ENCODE measurements at places on chromosomes 3 and 15. TPM values are rescaled to one million over a fixed set of nuclear protein-coding genes. Genes with fewer than 3 reads are reported as not detected.

Gene NANOGP8
- not detected for total RNA-seq

Gene MB21D2
- total RNA-seq: 8.2 TPM

Gene PATL2
- total RNA-seq: not detected

Gene SLC24A5
- total RNA-seq: not detected

Gene SUSD5
- 38.5 TPM for total RNA-seq

Gene CHRFAM7A
- 4.4 TPM for total RNA-seq

Gene USP19
- total RNA-seq: 34.2 TPM

Gene DNAH12
- total RNA-seq: 0.29 TPM

DNA sequence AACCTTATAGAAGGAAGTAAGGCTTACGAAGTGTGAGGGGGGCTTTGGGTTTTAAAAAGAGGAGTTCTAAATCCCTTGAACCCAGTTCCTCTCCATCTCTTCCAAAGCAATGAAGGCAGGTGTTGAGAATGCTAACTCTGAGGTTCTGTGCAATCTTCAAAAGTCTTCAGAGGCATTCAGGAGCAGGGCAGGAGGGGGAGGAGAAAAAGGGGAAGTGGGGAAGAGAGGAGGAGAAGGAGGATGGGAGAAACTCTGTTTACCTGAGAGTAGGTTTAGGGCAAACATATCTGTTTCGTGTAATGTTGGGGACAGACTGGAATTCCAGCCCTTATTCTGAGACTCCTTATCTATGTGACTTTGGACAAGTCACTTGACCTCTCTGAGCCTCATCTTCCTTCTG, 36.9 kb downstream of the FAM3D start:
- DNase-seq: no peak

DNA sequence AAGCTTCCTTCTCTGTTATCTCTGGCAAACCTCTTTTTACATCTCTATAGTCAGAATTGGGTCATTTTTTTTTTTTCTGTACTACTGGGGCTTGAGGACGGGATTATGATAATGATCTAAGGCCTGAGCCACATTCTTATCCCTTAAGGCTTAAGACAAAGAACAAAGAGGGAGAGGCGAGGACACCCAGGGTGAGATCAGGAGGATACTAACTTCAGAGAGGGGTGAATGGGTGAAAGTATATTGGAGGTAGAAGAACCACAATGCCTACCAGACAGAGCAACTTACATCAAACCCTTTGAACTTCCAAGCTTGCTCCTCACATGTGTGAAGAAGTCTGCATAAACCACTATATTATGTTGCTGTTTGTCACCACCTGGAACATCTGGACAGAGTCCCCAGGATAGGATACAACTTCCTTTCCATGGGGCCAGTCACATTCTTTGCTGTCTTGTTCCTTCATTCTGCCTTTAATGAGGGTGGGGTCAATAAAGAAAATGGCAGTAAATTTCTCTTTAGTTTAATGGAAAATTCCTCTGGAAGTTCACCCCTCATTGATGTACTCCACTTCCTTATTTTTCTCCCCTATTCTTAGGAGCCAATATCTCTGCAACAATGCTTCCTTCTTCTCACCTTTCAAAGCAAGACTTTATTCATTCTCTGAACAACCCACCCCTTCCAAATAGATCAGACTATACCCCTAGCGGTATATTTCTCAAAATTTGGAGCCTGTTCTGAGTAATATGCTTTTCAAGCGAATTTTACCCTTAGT, 9.1 kb upstream of the PDCD6IP start:
- DNase-seq: no peak

- DNase-seq: no peak
Measured at GRCh38 chr3:72133329-72134011, 348.5 kb upstream of the PROK2 start.

- no peak for DNase-seq
Measured at GRCh38 chr3:138331143-138331894, 1.7 kb upstream of the NME9 start.

GRCh38 chr3:195133462-195133861, 137.5 kb downstream of the XXYLT1 start:
- no peak for DNase-seq

GRCh38 chr15:85000189-85000864, 18.7 kb downstream of the PDE8A start:
- no peak for DNase-seq

- no peak for DNase-seq
Measured at GRCh38 chr3:129144786-129145185, 16.1 kb downstream of the ISY1 start.

DNA sequence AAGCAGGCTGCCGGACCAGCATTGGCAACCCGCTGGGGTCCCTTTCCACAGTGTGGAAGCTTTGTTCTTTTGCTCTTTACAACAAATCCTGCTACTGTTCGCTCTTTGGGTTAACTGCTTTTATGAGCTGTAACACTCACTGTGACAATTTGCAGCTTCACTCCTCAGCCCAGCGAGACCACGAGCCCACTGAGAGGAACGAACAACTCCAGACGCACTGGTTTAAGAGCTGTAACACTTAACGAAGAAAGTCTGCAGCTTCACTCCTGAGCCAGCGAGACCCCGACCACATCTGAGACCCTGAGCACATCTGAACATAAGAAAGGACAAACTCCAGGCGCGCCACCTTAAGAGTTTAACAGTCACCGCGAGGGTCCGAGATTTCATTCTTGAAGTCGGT, 10.7 kb upstream of the CCR4 start:
- DNase-seq: no peak

- DNase-seq: no peak
Measured at GRCh38 chr3:154538566-154539360, 108.8 kb upstream of the GPR149 start.

- no peak for DNase-seq
Measured at GRCh38 chr15:67922106-67922675, 82.3 kb upstream of the RNU6-1 start.

GRCh38 chr3:195102609-195103467, 168.1 kb downstream of the XXYLT1 start:
- DNase-seq: peak; percentile 40

DNA sequence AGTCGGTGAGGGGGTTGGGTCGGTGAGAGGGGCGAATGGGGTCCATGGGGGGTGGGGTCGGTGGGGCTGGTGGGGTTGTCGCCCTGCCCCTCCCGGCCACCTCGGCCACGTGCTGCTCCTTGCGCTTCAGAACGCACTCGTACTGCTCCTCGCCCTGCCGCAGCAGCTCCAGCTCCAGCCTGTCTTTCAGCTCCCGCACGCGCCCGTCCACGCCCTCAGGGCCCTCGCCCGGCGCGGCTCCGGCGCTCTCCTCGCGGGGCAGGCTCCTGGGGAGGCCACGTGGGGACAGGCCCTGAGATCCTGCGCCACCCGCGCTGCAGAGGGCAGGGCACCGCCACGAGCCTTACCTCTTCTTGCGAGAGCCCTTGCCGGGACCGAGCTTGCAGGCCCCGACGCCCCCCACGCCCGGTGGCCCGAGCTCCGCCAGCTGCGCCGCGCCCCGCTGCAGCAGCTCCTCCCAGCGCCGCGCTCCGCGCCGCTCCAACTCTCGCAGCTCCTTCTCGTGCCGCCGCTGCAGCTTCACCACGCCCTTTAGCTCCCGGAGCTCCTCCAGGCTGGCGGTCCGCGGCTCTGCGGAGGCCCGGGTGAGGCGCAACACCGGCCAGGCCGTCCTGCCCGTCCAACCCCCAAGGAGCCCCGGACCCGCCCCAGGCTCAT, 8.2 kb upstream of the ANKRD63 start:
- no peak for DNase-seq

- DNase-seq: no peak
Measured at GRCh38 chr3:112474796-112475195, 24.5 kb downstream of the BTLA start.

- no peak for DNase-seq
Measured at GRCh38 chr3:113151461-113152031, 59.8 kb upstream of the BOC start.

DNA sequence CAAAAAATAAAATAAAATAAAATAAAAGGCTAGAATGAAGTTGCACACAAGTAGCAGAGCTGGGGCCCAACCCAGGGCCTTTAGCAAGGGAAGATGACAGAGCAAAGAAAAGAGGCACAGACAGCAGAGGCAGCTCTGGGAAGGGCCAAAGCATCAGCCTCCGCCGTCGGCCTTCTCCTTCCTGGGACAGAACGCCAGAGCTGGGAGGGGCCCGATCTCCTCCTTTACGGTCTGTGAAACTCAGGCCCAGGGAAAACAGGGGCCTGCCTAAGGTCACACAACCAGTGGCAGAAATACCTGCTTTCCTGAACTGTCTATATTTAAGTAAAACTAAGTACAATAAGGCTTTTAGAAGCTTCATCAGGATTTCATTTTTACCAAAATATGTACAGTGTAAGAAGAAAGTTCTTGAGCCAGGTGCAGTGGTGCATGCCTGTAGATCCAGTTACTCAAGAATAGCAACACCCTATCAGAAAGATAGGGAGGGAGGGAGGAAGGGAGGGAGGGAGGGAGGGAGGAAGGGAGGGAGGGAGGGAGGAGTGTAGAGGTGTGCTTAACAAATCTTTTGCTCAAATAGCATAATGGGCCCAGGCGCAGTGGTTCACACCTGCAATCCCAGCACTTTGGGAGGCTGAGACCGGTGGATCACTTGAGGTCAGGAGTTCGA, 43.0 kb upstream of the MUC4 start:
- DNase-seq: peak; percentile 61

DNA sequence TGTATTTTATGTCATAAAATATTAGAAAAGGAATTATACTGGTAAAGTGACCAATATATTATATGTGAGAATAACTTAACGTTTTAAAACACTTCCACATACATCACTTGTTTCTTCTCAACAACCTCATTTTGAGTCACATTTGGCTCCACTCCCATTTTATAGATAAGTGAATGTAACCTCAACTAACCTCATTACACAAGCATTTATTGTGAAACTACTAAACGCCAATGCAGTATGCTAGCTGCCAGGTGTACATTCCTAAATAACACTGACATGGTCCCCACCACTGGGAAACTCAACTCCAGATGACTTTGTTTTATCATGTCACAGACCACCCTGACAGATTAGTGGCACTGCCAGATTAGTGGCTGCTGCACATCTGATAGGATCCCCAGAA, 249.7 kb upstream of the CNTN4 start:
- DNase-seq: no peak

- no peak for DNase-seq
Measured at GRCh38 chr3:16395212-16395611, 118.3 kb downstream of the RFTN1 start.

DNA sequence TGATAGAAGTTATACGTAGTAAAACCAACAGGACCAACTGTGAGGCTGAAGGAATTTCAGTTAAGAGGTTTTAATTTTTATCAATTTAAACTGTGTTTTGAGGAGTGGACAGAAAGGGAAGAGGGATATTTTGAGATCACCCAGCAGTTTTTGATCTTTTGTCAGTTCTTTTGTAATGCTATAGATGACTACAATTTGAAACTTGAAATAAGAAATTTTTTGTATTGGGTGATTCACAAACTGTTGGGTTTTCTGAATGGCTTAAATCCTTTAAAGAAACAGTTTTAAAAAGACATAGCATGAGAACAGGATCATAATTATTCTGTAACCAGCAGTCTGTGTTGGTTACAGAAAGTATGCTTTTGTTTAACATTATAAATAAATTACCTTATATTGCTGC, 67.4 kb downstream of the TCF12 start:
- DNase-seq: no peak

All from chondrocyte (in vitro differentiated cells).